Esophagus mucosa (tissue), 1 donor: ENCODE measurements at places on chromosomes 4 and X.

GRCh38 chrX:20437683-20438082, 171.0 kb upstream of the RPS6KA3 start:
- no peak for ATAC-seq

- peak; percentile 36 for ATAC-seq
These were observed at the start of gene PF4V1 for GRCh38 chr4:73853246-73853704. Gene PF4V1 (plus strand): TSS chr4:73853296. CDS start chr4:73853363, 67 bp downstream.

DNA sequence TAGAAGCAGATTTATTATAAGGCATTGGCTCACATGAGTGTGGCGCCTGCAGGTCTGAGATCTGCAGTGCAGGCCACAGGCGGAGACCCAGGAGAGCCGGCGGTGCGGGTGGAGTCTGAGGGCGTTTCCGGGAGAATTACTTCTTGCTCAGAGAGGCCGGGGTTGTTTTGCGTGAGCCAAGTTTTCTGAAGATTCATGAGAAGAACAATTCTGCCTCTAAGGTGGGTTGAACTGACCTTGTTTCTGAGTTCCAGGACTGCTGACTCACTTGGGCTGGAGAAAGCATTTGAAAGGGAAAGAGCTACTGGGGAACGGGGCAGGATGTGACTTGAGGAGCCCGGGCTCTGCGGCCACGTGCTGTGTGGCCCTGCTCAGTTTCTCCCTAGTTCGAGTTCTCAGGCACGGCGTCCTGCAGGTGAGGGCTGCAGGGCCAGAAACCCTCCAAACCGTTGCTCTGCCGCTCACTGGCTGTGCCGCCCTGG, 36.7 kb upstream of the SORCS2 start:
- ATAC-seq = peak; percentile 77

DNA sequence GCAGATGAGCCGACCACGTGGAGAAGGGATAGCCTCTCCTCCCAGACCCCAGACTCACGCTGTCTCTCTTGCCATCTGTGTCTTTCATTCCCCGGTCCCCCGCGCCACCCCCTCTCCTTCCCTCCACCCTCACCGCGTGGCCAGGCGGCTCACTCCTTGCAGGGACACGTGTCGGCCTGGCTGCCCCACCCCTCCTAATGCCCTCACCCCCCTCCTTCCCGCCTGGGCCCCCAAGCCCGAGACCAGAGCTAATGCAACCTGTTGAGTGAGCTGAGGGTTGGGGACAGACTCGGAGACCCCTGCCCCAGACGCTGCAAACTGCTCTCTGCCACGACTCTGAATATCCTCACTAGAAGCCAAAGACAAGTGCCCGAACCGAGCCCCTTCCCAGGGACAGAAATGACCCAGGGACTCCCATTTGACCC, 1.8 kb downstream of the SLC38A5 start:
- ATAC-seq = peak; percentile 21

GRCh38 chr4:39043058-39043860, 11.1 kb upstream of the TMEM156 start:
- no peak for ATAC-seq

GRCh38 chr4:153120235-153120634, 84.0 kb upstream of the TRIM2 start:
- no peak for ATAC-seq

DNA sequence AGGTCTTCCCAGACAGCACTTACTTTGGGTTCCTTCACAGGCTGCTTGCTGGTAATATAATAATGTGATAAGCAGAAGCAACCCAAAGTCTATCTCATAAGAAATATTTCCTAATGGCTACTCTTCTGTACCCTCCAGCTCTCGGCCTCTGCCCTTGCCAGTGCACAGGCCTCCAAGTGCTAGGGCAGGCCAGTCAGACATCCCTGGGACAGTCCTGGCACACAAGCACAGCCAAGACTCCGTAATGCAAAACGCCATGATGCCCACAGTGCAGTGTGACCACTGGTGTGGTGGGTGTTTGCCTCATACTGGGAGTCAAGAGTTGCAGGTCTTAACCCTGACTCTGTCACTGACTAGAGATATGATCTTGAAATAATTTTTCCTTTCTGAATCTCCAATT, 35.1 kb downstream of the RNF150 start:
- ATAC-seq = no peak

DNA sequence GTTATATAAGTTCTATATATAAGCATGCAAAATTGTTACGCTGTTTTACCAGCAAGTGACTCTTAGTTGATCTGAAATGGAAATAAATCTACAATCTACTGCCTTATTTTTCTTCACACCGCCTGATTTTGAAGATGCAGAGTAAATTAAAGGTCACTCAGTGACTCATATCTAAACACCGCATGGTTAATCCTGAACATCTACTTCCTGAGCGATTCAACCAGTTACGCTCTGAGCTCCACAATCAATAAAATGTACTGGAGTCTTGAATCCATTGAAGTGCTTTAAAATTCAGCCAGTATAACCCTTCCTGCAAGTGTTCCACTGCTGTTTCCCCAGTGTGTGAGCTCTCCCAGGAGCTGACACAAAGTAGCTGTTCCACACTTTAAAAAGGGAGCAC, 192.8 kb downstream of the SLC7A11 start:
- no peak for ATAC-seq
